ENCODE measurements at places on chromosomes 3 and 15.

DNA sequence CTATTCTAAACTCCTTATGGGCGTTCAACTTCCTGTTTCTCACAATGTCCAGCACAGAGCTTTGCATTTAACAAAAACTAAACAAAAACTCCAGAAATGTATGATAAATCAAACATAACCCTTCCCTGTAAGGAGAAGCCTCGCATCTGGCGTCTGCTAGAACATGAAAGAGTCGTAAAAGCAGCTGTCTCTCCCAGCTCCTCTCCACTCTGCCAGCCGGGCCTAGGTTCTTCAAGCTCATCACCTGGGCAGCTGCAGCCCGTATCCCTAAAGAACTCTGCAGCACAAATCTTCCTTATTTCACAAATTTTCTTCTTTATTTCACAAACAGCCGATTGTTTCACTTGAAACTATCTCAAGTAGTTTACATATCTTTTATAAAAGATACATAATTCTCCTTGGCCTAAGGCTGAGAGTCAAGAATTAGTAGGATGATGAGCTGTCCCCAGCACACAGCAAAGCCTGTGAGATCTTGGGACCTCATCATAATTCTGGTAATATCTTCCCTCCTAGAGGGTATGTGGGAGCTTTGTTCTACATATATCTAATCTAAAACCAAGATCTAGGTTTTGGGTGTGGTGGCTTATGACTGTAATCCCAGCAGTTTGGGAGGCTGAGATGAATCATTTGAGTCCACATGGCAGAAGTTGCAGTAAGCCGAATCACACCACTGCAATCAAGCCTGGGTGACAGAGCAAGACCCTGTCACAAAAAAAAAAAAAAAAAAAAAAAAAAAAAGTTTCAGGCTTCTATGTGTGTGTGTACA is 35.3 kb downstream of the ANXA2 start:
- no peak for DNase-seq

- DNase-seq, result no peak
Measured at GRCh38 chr3:160409812-160410610, 10.6 kb downstream of the SMC4 start.

GRCh38 chr15:59764775-59765174 is 75.7 kb upstream of the BNIP2 start:
- no peak for DNase-seq

- no peak for DNase-seq
Measured at GRCh38 chr3:75272691-75273090, 391.4 kb upstream of the FRG2C start.

GRCh38 chr3:32963871-32964270 is 12.4 kb downstream of the CCR4 start:
- no peak for DNase-seq

- DNase-seq, result no peak
Measured at GRCh38 chr3:43017004-43017403, 37.9 kb downstream of the GASK1A start.

DNA sequence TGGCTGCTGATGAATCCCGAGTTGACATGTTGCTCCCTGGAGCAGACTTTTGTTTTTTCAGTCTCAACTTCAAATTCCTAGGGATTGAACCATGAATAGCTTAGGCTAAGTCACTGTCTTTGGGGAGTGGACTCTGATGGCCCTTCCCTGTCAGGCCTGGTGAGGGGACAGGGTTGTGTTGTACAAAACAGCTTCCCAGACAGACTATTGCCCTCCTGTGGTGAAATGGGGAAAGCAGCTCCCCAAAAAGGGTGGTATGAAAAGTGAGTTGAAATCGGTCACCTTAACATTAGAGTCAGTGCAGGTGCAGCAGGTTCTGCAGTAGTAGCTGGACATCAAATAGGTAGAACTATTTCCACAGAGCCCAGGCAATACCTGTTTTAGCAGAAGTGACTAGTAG is 775.6 kb downstream of the ROBO2 start:
- DNase-seq, result no peak

GRCh38 chr3:16290007-16290826 is 25.2 kb downstream of the OXNAD1 start:
- no peak for DNase-seq

Data from CMK (cell line).